ENCODE measurements at places on chromosomes 3 and 15.

- no peak for DNase-seq
These were observed 53.0 kb downstream of the ARHGEF3 start for GRCh38 chr3:56748663-56749231.

GRCh38 chr3:27216955-27217552 is 152.1 kb downstream of the NEK10 start:
- no peak for DNase-seq

DNA sequence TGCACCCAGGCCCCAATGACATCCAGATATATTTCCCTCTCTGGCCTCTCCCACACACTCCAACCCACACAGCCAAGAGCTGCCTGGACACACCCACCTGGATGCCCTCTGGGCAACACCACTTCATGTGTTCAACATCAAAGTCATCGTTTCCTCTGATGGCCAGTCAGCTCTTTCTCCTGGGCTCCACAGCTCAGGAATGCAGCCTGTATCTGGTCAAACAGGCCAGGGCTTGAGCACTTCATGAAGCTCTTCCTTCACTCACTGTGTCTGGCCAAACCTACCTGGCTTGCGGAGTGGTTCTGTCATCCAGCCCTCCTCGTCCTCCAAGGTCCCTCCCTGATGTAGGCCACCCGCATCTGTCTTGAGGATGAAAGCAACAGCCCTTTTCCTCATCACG is 35.8 kb upstream of the SLC6A11 start:
- no peak for DNase-seq

- DNase-seq = no peak
These were observed 42.0 kb downstream of the GALNT15 start for GRCh38 chr3:16216373-16216935.

DNA sequence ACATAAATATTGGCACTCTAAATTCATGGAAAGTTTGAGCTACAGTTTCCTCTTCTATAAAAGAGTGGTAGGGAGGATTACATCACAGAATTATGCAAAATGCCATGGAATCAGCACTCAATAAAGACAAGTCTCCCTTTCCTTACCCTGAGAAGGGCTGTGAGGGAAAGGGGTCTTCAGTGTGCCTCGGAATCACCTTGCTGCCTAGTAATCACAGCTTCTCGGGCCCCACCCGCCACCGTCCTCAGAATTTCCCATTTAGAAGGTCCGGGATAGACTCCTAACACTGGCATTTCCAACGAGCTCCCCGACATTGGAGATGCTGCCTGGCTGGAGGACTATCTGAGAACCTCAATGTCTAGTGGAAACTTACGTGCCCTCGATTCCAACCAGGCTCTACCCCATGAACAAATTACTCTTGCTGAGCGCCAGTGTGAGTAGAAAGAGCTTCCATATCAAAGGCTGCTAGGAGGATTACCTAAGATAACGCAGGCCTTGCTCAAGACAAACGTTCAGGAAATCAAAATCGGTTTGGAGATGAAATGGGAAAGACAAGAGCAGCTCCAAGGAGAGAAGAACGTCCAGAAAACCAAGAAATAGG is 92.1 kb upstream of the CHD2 start:
- no peak for DNase-seq
